ENCODE measurements at places on chromosomes 1 and 21.

- DNase-seq, result no peak
These were observed 67.9 kb downstream of the CACNA1E start for GRCh38 chr1:181551249-181551648.

DNA sequence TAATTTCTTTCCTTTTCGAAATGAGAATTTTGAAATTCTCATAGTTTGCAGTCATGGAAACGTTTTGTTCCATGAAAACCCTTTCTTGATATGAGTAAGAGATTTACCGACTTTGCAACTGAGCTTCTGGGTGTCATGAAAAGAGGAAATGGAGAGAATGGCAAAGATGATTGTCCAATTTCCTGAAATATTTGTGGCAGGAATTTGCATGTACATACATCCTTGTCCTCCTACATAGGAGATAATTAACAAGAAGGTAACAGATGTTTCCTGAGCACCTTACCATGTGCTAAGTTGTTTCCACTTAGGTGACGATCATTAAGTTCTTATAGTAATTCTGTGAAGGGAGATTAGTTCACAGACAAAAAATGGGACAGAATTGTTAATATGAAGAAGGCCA lies 170.7 kb downstream of the NEGR1 start:
- DNase-seq, result no peak

DNA sequence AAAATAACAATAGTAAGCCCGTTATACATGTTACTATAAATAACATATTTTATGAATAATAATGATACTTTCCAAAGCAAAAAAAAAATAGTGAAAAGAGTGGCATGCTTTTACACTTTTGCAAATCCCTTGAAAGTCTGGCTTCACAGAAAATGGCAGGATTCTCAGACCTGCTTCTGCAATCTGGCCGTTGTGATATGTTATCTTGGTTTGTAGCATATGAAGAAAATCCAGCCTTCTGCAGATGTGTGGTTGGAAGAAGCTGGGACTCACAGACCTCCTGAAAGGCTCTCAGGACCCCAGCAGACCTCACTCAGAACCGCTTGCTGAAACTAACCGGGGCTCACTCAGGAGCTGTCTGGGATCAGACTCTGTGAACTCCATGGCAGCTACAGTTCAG lies 256.0 kb upstream of the TMEM51 start:
- no peak for DNase-seq

DNA sequence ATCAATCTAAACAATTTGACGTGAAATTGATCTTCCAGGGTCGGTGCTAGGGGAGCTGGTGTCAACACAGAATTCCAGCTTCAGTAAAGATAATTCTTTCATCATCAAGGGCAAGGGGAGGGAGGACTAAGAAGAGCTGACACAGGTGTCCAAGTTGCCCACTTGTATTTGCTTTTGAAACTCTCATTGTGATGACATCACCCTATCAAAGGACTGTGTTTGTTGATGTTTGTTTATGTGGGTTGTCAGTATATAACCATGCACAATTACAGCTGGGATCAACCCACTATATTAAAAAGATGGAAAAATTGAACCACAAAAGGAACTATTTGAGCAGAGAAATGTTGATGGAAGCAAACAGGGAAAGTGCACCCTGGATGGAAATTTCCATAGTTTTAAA lies 48.8 kb downstream of the ZC3H11B start:
- DNase-seq, result no peak

Data from stimulated activated CD8-positive, alpha-beta memory T cell treated with anti-CD3 and anti-CD28 coated beads, Interleukin-15, amount 100 ng/mL, for 4 hours (primary cell).